ENCODE measurements at places on chromosomes 4 and X.

- peak; percentile 0 for DNase-seq
These were observed 444.3 kb upstream of the GRIA3 start for GRCh38 chrX:122739770-122740169.

- DNase-seq, result no peak
These were observed 675 bp downstream of the L1CAM start for GRCh38 chrX:153885208-153885787.

DNA sequence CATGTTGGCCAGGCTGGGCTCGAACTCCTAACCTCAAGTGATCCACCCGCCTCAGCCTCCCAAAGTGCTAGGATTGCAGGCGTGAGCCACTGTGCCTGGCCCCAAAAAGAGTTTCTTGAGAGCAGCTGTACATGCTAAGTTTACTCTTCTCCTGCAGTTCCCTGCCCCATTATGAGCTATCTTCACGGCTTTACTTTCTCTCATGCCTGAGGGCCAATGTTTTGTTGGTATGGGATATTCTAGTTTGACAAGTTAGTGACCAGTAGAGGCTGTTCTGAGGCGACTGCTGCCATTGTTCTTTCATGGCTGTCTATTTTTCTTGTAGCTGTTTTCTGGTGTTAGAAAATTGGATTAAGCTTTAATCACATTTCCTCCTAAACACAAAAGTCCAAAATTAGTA lies 78.0 kb upstream of the STX18 start:
- DNase-seq, result no peak

DNA sequence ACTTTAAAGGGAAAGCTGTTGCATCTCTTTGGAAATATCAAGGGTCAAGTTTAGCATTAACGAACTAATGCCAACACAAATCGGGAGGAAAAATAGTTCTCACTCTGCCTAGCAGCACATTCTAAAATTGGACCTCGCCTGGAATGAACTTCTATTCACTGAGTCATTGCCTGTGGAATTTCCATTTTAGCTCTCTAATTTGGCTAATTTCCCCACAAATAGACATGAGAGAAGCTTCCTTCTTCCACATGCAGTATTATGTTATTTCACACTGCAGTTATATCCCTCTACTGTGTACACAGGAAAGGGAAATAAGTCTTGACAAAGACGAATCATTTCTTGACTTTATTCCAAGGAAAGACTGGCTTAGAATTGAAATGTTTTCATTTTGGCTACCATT lies 9.3 kb downstream of the ZXDA start:
- DNase-seq, result peak; percentile 45

GRCh38 chr4:78481180-78481579 lies 70.4 kb upstream of the ANXA3 start:
- peak; percentile 98 for DNase-seq

DNA sequence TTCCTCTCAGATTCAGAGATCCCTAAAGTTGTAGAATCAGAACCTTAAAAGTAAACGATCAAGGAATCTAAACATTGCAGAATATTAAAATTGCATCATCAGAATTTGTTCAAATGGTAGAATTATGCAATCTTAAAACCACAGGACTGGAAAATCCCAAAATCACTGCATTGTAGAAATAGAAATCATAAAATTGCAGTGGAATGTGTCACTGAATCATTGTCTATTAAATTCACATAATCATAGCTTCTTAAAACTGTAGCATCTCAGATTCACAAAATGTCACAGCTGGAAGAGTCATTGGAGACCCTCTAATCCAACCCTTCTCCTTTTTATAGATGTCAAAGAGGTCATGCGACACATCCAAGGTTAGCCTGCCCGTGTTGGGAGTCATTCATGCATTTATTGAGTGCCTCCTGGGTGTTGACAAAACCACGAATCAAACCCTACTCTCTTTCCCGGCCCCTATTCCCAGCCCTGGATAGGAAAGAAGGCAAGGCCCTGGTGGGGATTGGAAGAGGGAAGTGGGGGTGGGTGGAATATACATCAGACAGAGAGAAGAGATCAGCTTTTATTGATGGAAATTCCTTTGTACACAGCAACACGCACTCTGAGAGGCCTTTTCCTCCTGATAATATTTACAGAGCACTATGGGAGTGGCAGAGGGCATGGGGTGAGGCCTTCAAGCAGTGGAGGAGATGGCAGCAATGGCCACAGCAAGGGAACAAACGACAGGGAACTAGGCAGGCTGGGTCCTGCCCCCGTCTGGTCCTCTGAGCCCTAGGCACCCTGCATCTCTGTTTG lies 15.4 kb downstream of the IQSEC2 start:
- DNase-seq, result peak; percentile 76

DNA sequence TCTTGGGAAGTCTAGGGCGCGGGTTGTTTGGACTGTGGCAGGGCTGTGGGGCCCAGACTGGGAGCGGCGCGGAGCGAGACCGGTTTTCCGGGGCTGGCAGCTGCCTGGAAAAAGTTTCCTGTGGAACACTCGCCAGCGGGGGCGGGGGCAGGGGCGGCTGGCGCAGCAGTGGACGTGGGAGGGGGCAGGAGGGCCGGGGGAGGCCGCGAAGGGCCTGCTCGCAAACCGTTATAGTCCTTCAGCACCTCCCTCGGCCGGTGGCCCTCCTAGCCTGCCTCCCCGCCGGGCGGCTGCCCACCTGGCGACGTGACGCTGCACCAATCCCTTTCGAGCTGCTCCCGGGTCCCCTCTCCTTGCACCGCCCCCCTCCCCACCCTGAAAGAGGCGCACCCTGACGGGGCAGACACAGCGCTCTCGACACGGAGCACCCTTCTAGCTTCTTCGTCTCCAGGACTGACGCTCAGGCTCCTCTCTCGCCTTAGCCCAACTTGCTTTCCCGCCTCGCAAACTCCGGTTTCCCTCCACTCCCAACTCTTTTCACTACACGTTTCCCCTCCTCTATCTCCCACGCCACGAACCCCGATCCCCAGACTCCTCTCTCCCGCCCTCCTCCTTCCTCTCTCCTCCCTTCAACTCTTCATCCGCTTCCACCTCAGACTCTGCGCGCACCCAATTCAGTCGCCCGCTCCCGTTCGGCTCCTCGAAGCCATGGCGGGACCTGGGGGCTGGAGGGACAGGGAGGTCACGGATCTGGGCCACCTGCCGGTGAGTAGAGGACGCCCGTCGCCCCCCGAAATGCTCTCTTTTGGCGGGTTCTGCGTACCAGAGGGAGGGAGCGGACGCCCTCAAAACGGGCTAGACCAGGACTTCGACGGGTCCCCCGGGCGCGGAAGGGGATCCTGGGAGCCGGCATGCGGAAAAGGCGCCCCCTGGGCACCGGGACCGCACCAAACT lies at the start of gene NRK:
Gene NRK (plus strand): TSS at position 402 of the 954 bp plus-strand sequence. CDS start 307 bp downstream, at position 709.
- no peak for DNase-seq

- DNase-seq, result no peak
These were observed 69.9 kb downstream of the GASK1B start for GRCh38 chr4:158102904-158103303.

DNA sequence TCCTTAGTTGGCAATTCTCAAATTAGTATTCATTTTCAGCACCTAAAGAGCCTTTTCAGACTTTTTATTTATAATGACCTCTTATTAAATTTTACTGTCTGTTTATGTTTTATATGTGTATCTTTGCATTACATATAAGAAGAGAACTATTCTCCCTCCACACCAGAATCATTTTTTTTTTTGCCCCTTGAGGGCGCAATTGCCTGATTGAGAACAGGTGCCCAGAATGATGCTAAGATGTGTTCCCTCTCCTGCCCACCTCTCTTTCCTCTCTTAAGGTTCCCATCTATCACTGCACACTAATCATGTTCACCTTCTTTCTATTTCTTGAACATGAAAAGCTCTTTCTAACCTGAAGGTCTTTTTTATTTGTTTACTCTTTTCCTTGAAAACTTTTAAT lies 44.2 kb upstream of the ADAM29 start:
- DNase-seq, result no peak

DNA sequence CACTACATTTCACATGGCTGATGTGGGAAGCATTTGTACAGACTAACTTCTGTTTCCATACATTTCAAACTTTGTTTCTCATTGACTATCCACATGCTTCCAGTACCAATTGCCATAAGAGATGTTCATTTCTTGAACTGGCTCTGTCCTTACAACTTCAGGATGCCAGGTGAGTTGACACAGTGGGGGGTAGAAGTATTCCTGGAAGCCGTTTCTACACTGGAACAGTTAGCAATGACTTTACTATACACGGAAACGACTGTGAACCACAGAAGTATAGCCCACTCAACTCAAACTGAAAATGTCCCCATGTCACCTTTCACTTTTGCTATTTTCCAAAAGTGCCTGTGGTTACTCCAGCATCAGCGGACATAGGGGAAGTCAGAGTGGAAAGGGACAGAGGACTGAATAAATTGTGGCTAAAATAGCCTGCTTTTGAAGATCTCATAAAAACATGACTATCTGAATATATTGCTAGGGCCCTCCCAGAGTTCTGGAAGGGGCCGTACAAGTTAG lies 38.0 kb upstream of the DSPP start:
- DNase-seq, result no peak

- no peak for DNase-seq
These were observed 17.7 kb upstream of the ELOVL6 start for GRCh38 chr4:110216129-110216528.

DNA sequence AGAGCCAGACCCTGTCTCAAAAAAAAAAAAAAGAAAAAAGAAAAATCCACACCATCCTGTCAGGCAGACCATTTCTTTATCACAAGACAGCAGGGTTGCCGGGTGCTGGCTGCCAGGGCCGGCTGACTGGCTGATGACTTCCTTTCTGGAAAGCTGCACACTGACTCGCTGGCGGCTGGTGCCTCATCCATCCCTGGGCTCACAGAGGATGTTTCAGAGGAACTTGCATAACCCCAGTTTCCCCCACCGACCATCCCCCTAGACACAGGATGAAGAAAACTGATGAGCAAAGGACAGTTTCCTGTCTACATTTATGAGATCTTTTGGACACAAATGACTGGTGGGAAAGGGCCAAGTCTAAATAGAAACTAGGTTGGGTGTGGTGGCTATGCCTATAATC lies 14.1 kb downstream of the HPSE start:
- peak; percentile 79 for DNase-seq

GRCh38 chr4:72587334-72587733 lies 18.3 kb upstream of the ADAMTS3 start:
- DNase-seq, result no peak

DNA sequence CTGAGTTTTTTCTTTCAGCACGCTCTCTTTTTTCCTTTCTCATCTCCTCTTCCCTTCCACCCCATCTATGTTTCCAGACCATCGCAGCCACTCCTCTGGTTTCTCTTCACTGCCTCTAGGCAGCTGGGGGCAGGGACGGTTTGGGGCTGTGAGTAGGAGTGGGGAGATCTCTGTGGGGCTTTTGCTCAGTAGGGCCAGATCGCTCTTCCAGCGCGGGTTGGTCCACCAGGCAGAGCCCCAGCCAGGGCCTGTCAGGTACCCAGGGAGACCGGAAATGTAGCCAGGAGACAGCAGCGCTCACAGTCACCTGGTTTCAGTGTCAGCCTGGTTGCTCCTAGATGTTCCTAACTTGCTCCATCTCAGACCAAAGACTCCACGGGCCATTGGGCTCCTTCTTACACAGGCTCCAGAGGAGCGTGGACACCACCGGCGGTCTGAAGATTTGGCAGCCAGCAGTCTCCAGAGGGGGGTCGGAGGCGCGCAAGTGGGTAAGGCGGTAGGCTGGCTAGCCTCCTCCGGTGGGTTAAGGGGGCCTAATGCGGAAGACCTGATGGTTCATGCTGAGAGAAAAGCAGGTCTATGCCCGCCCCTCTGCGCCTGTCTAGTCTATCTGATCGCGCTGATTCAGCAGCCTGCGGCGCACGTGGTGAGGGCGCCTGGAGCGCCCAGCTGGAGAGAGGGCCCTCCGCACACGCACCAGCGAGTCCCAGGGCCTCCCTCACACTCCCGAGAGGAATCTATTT lies 1.8 kb downstream of the FGF5 start:
- peak; percentile 63 for DNase-seq

DNA sequence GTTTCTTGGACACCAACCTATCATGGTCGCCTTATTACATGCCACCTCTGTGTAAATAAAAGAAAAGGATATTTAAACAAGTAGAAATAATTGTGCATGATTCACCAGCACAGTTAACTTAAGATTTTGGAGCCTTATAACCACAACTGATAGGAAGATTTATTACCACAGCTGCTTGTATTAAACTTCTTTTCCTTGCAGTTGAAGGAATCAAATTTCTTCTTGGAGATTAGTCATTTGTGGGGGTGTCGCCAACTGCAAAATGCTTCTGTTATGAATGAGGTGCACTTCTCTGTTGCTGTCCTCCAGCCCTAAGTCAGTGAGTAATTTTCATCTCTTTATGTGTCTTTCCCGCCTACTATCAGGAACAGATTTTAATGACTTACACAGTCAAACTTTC lies 73.3 kb downstream of the OR13H1 start:
- peak; percentile 78 for DNase-seq

- no peak for DNase-seq
These were observed 178.5 kb downstream of the PACRGL start for GRCh38 chr4:20878806-20879205.

GRCh38 chr4:20832826-20833225 lies 132.6 kb downstream of the PACRGL start:
- DNase-seq, result peak; percentile 46

- no peak for DNase-seq
These were observed 270.6 kb upstream of the GALNTL6 start for GRCh38 chr4:171542640-171543039.

GRCh38 chr4:31598639-31599038 lies 878.5 kb downstream of the PCDH7 start:
- no peak for DNase-seq

Data from fibroblast of skin of right quadriceps (primary cell).